ENCODE measurements at places on chromosomes 3 and 15.

DNA sequence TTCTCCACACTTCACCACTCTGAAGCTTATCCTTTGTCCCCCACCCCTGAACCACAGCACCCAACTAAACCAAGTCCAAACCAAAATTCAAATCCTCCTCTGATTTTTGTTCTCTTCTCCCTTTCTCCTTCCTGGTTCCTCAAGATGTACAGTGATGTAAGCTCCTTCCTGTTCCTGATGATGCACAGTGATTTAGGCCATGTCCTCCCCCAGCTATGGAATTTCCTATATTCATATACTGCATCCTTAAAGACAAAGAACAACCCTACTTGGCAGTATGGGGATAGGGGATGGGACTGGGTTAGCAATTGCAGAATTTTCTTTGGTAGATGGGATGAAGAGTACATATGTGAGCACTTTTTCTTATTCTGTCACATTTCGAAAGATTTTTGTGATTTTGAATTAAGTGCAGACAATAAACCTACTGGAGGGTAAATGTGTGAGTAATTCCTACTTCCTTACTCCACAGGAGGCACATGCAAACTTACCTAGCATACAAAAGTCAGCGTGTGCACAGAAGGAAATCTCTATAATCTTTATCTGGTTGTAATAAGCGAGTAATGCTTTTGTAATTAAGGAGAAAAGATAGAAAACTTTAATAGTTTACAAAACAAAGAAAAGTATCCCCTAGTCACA, 125.0 kb downstream of the ANO10 start:
- no peak for DNase-seq

GRCh38 chr15:93025625-93025982, 63.4 kb downstream of the RGMA start:
- no peak for DNase-seq

GRCh38 chr15:25728816-25729215, 134.3 kb downstream of the ATP10A start:
- DNase-seq, result no peak

GRCh38 chr15:88909956-88910831, 3.0 kb downstream of the MFGE8 start:
- no peak for DNase-seq

DNA sequence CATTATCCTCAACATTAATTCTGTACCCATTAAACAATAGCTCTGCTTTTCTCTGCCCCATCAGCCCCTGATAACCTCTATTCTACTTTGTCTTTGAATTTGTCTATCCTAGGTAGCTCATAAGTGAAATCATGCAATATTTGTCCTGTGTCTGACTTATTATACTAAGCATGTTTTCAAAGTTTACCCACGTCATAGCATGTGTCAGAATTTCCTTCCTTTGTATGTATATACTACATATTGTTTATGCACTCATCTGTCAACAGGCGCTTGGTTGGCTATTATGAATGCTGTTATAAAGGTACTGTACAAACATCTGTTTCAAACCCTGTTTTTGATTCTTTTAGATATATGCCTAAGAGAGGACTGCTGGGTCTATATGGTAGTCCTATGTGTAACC, 18.2 kb downstream of the CSNK1G1 start:
- no peak for DNase-seq

DNA sequence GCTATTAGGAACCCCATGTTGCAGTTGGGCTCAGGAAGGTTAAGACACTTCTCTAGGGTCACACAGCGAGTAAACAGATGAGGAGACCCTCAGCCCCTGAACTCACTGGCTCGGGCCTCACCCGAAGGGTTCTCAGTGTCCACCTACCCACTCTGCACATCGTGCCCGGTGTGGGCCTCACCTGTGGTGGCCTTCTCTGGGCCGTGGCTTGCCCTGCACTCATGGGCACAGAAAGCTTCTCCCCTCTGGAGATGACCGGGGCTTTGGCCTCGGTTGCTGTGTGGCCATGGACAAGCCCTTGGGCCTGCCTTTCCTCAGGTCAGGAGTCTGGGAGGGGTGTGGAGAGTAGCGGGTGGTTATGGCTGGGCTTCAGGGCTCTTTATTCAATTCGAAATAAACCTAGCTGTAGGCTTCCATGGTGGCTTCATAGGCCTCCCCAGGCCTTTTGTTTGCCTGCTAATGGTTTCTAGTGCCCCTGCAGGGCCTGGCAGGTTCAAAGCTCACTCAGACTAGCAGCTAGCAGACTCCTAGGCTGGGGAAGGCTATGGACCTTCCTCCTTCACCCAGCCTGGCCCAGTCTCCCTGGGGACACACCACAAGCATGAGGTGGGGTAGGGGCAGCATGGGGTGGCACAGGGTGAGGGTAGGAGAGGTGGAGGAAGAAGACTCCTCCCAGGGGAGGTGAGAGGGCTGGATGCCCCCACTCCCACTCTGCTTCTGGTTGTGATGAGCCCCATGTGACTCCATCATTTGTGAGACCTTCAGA, 103.1 kb downstream of the LINGO1 start:
- DNase-seq, result peak; percentile 9

GRCh38 chr15:65038428-65038827, 6.8 kb upstream of the SLC51B start:
- DNase-seq, result no peak

DNA sequence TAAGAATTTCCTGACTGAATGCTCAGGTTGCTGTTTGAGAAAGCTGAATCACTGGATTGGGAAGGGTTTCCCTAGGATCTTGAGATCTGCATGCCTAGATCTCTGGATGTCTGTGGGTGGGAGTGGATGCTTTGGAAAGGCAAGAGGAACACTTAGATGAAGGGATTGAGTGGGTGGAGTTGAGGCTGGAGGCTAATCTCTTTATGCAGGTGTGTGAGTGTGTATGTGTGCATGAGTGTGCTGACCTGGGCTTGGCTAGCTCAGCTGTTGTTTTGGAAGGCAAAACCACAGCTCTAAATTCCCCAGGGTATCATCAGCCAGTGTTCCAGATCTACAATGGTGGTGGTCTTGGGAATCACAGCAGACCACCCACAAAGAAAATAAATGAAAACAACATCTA, 60.5 kb downstream of the CLDN1 start:
- DNase-seq, result no peak

GRCh38 chr15:69498987-69499386, 46.4 kb downstream of the RPLP1 start:
- no peak for DNase-seq

DNA sequence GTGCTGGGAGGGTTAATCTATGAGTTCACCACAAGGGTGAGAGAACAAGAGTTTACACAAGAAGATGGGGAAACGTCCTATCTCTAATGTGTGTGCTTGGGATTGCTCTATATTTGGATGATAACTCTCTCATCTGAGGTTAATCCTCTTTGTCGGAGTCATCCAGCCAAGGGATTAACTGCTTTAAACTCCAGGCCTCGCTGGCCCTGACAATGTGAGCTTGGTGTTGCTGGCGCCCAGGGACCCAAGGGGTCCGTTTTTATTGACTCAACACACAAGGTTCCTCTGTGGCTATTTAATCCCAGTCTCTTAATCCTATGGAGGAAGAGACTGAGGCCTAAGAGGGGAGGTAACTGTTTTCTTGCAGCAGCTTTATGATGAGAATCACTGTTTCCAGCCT, 14.2 kb downstream of the SV2B start:
- DNase-seq, result no peak

- no peak for DNase-seq
Observed at GRCh38 chr15:39426552-39427532, 154.0 kb upstream of the THBS1 start.

DNA sequence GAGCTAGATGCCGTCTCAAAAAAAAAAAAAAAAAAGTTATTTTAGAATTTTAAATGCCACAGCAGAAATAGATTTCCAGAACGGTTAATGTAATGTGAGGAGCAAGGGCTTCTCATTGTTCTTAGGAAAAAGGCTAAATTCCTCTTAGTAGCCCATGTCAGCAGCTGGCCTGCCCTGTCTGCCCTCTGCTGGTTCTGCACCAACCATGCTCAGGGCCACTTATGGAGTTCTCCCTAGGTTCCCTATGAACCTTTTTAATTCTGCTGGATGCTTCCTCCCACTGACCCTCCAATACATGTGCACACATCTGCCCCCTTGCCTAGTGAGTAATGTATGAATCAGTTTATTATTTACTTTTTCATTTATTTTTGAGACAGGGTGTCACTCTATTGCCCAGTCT, 32.2 kb upstream of the DPPA4 start:
- DNase-seq, result peak; percentile 58

DNA sequence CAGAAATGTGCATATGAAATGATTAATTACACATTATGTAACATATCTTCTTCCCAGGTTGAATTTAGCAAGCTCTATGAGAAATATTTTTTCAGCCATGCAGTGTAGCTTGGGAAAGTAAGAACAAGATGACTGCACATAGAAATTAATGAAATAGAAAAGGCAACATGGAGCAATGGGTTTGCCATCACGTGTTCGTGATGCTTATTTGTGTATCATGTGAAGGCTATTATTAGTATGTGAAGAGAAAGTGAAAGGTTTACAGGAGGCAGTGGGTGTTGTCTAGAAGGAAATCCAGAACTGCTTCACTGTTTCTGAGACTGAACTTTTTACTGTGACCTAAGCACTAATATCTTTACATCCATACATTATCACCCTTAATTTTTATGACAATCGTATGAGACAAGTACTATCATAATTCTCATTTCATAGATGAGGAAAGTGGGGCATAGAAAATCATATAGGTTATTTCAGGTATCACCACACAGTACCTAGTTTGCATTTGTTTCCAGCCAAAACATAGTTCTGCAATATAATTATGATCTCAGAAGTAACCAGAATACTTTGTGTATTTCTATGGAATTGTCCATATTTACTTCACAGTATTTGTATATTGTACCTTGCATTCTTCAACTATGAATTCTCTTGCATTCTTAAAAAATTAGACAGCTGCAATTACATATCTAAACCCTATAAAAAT, 14.9 kb downstream of the SERPINI1 start:
- DNase-seq, result no peak

DNA sequence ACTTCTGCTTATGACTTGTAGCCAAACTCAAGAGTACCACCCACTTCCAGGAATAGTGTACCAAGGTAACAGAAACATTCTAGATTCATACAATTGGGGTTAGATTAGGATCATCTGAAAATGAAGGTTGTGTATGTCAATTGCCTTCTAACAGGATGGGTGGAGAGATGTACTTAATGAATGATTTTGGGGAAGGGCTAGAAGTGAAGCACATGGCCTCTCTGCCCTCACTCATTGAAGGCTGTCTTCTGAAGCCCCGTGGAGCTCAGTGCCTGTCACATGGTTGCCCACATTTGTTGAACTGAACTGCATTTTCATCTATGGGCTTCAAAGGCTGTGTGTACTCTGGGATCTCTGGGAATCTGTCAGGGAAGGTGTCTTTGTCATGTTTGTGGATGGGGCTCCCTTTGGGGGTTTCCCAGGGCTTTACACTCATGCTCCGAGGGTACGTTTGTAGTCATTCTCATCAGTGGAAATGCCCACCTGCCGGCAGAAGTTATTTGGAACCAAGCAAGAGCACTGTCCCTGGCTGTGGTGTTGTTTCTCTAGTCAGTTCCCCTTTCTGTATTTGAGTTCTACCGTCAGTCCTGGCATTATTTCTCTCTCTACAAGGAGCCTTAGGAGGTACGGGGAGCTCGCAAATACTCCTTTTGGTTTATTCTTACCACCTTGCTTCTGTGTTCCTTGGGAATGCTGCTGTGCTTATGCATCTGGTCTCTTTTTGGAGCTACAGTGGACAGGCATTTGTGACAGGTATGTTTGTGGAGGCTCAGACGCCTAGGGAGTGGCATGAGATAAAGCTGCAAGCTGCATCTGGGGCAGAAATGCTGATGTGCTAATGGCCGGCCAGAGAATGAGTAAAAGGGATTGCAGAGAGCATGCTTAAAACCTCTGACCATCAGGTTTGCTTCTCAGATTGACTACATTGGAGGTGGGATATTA, 22.4 kb downstream of the CD86 start:
- no peak for DNase-seq

DNA sequence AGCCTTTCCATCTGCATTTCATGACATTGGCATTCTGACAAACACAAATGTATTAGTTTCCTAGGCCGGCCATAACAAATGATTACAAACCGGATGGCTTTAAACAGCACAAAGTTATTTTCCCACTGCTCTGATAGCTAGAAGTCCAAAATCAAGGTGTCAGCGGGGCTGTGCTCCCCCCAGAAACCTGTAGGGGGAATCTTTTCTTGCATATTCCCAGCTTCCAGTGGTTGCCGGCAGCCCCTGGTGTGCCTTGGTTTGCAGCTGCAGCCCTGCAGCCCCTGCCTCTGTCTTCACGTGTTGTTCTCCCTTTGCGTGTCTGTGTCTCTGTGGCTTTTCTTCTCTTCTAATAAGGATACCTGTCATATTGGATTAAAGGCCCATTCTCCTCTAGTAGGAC, 79.0 kb upstream of the CDV3 start:
- DNase-seq, result peak; percentile 73

DNA sequence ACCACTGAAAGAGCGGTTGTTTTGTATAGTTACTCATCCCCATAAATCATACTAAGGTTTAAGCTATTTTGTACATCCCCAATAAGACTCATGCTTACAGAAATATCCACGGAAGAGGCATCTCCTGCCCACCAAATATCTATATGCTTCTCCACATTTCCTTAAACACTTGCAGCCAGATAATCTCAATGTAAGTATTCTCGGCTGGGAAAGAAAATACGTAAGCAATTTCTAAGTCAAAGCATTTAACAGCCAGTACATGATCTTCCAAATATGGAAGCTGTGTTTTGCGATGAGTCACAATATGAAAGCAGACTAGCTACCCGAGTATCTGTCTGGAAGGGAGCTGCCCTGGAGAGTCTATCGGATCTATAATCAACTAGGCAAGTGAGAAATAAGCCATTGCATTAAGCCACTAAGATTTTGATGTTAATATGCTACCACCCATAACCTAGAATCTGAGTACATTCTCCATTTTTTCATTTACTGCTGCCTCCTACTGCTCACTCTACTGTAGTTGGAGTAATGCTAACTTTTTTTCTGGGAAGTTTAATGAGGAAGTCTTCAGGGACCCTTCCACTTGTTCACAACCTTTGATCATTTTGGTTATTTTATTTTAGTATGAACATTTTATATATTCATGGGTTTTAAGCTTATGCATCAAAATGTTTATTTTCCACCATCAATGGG, 26.9 kb upstream of the ZMAT3 start:
- DNase-seq, result no peak

DNA sequence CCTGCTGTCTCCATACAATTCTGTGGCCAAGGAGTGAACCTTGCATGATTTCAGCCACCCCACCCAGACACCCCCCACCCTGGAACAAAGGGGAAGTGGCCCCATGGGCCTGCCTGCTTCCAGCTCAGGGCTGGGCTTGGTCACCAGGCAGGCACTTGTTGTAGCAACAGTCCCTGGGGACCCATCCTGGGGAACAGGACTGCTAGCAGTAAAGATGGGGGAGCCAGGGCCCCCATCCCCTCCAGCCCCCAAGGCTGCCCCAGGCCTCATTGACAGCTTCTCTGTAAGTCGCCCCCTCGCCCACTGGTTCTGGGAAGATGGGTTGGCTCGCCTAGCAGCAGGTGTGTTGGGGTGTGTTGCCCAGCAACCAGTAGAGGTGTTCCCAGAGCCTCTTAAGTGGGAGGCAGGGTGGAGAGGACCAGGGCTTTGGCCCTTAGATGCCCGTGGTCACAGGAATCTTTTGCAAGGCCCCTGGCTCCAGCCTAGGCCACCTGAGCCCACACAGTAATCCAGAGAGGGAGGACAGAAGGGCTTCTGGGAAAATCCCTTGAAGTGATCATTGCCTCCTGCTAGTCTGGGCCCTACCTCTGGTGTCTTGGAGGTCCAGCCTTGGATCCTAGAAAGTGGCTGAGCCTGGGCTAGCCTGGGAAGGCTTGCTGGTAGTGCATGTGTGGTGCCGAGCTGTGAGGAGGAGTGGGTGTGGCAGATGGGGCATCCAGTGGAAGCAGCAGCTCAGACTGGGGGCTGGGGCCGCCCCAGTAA, 48.9 kb downstream of the CYP11A1 start:
- DNase-seq, result no peak
